Smooth muscle cell of trachea (primary cell): ENCODE measurements at places on chromosomes 6 and 20. TPM values are rescaled to one million over a fixed set of nuclear protein-coding genes. Genes with fewer than 3 reads are reported as not detected.

FLRT3 gene
- total RNA-seq, result 2.3 and 5.0 TPM in 2 replicates

DDO gene
- total RNA-seq, result 0.29 and 0.66 TPM in 2 replicates

C6orf15 gene
- total RNA-seq, result not detected in 2 replicates

DUSP15 gene
- 0.33 TPM in 1 of 2 replicates, not detected in the other for total RNA-seq

KCNK16 gene
- total RNA-seq, result not detected in 2 replicates

TMEM170B gene
- total RNA-seq, result 0.87 and 1.3 TPM in 2 replicates

TGM3 gene
- total RNA-seq, result under 0.01 TPM in 1 of 2 replicates, not detected in the other

POU5F1 gene
- 0.33 TPM in 1 of 2 replicates, not detected in the other for total RNA-seq

OPRM1 gene
- under 0.01 TPM in 1 of 2 replicates, not detected in the other for total RNA-seq

PERP gene
- total RNA-seq, result 34.5 and 46.6 TPM in 2 replicates

TRIM31 gene
- total RNA-seq, result not detected in 2 replicates

MCCD1 gene
- not detected in 2 replicates for total RNA-seq

MDFI gene
- 0.17 TPM in 1 of 2 replicates, not detected in the other for total RNA-seq

CSTF1 gene
- 44.9 and 52.8 TPM in 2 replicates for total RNA-seq

OR2J3 gene
- not detected in 2 replicates for total RNA-seq

GRM4 gene
- under 0.01 TPM in 1 of 2 replicates, not detected in the other for total RNA-seq

SYTL3 gene
- 4.9 and 7.4 TPM in 2 replicates for total RNA-seq

PBOV1 gene
- not detected in 2 replicates for total RNA-seq

HEY2 gene
- not detected in 2 replicates for total RNA-seq

POPDC3 gene
- total RNA-seq, result 14.3 and 22.5 TPM in 2 replicates

XRN2 gene
- total RNA-seq, result 86.3 and 130 TPM in 2 replicates

SNRNP48 gene
- 9.4 and 15.9 TPM in 2 replicates for total RNA-seq

CPXM1 gene
- total RNA-seq, result under 0.01 and 0.83 TPM in 2 replicates

PRL gene
- not detected in 2 replicates for total RNA-seq

VSX1 gene
- not detected in 2 replicates for total RNA-seq

SLC25A27 gene
- 8.4 and 9.9 TPM in 2 replicates for total RNA-seq

PDE10A gene
- total RNA-seq, result 1.5 and 2.5 TPM in 2 replicates

THBD gene
- total RNA-seq, result 27.3 and 37.7 TPM in 2 replicates

SIRPA gene
- 25.7 and 26.5 TPM in 2 replicates for total RNA-seq

HDGFL1 gene
- total RNA-seq, result not detected in 2 replicates

SLC2A10 gene
- total RNA-seq, result 38.0 and 90.1 TPM in 2 replicates

CTCFL gene
- total RNA-seq, result under 0.01 TPM in 1 of 2 replicates, not detected in the other

CNBD2 gene
- total RNA-seq, result 1.5 and 2.6 TPM in 2 replicates

LHFPL5 gene
- total RNA-seq, result not detected in 2 replicates

HLA-DRB1 gene
- total RNA-seq, result 0.17 TPM in 1 of 2 replicates, not detected in the other

MAFB gene
- 1.0 and 3.3 TPM in 2 replicates for total RNA-seq

TOX2 gene
- 3.5 TPM in 2 replicates for total RNA-seq

PI3 gene
- not detected in 2 replicates for total RNA-seq

MAS1 gene
- not detected in 2 replicates for total RNA-seq

SLC44A4 gene
- 0.17 TPM in 1 of 2 replicates, not detected in the other for total RNA-seq

ZNF311 gene
- total RNA-seq, result 1.8 and 1.9 TPM in 2 replicates

MYLK2 gene
- total RNA-seq, result not detected in 2 replicates

TAGAP gene
- total RNA-seq, result not detected in 2 replicates

SLC23A2 gene
- 13.4 and 17.9 TPM in 2 replicates for total RNA-seq

KIF6 gene
- under 0.01 and 0.44 TPM in 2 replicates for total RNA-seq

EPHA7 gene
- 0.29 TPM in 1 of 2 replicates, not detected in the other for total RNA-seq

ENPP5 gene
- total RNA-seq, result 0.17 and 0.29 TPM in 2 replicates

CCR6 gene
- not detected in 2 replicates for total RNA-seq

CNR1 gene
- not detected in 2 replicates for total RNA-seq

GTF2H4 gene
- total RNA-seq, result 8.8 and 9.6 TPM in 2 replicates

COL19A1 gene
- 0.33 TPM in 1 of 2 replicates, not detected in the other for total RNA-seq

OPN5 gene
- total RNA-seq, result not detected in 2 replicates

CD40 gene
- total RNA-seq, result 2.6 and 8.8 TPM in 2 replicates

LPIN3 gene
- 5.4 and 9.9 TPM in 2 replicates for total RNA-seq

SRC gene
- total RNA-seq, result 20.2 and 33.6 TPM in 2 replicates

OTOR gene
- not detected in 2 replicates for total RNA-seq

TBCC gene
- total RNA-seq, result 46.6 and 52.5 TPM in 2 replicates
